ENCODE measurements at places on chromosomes 3 and 15.
A peak's percentile ranks its signal among the peaks of the same experiment; 100 is the strongest.

- peak; percentile 78 for DNase-seq
These were observed 1.3 kb upstream of the PIGZ start for GRCh38 chr3:196969660-196970546.

GRCh38 chr3:99974989-99975388 lies 139.3 kb downstream of the FILIP1L start:
- no peak for DNase-seq

DNA sequence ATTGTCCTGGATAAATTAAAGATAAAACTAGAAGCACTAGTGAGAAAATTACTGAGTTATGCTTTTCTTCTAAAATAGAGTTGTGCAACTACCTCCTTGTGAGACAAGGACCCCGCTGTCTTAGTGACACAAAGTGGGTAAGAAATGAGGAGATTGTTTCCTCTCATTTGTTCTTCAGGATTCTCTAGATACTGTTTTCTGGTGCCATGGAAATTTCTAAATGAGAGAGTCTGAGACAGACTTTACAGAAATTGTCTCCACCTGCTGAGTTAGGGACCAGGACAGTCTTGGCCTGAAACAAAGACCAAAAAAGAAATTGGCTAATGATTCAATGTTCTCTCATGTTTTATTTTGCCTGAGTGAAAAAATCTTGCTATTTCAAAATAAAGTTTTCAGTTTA lies 427.5 kb downstream of the TUSC7 start:
- no peak for DNase-seq

DNA sequence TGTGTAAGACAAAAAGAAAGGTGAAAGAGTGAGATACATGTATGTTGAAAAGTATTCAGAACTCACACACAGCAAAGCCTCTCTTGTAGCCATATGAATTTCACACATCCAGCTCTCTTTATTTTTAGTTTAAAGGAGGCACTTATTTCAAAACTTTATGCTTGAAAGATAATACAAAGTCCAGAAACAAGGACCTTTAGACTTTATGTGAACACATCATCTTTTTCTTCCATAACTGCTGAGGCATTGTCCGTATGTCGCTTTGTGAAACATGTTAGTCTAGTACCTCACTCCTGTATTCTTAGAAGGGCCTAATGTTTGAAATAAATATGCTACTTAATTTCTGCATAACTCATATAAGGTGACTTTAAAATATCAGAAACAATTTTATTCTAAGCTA lies 763.4 kb downstream of the GBE1 start:
- no peak for DNase-seq

GRCh38 chr3:24367664-24368264 lies 126.9 kb downstream of the THRB start:
- DNase-seq = no peak

DNA sequence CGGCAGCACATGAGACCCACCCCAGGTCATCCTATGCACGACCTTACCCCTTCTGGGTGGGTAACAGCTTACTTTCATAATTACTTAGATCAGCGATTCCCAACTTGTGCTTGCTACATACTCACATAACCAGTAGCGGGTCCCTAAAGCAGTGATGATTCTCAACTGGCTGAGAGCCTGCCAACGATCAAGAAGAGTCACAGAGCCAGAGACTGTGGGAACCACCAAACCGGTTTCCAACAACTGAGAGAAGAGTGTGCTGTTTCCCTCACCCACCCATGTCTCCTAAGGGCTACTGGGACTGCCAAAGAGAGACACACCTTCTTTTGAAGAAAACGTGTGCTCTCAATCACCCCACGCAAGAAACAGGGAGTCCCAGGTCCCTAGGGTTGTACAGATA lies 12.0 kb upstream of the XXYLT1 start:
- no peak for DNase-seq

GRCh38 chr3:32194653-32195052 lies 43.8 kb upstream of the CMTM8 start:
- no peak for DNase-seq

- no peak for DNase-seq
These were observed 168.0 kb upstream of the THRB start for GRCh38 chr3:24662449-24663345.

DNA sequence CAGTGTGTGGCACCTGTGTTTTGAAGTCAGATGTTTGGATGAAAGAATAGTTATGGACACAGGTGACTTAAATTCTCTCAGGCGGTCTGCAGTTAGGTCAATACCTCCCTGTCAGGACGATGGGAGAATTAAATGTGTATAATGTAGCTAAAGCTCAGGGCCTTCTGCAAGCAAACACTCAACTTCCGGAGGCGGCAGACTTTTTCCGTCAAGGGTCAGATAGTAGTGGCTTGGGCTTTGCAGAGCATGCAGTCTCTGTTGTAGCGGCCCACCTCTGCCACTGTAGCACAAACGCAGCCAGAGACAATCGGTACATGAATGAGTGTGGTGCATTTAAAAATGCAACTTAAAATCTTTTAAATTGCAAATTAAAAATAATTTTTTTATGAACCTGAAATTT lies 47.4 kb downstream of the CMTM8 start:
- DNase-seq = peak; percentile 31

GRCh38 chr15:60464836-60465630 lies 13.9 kb downstream of the ICE2 start:
- DNase-seq = no peak

GRCh38 chr3:50464569-50464968 lies 38.9 kb downstream of the CACNA2D2 start:
- DNase-seq = no peak

DNA sequence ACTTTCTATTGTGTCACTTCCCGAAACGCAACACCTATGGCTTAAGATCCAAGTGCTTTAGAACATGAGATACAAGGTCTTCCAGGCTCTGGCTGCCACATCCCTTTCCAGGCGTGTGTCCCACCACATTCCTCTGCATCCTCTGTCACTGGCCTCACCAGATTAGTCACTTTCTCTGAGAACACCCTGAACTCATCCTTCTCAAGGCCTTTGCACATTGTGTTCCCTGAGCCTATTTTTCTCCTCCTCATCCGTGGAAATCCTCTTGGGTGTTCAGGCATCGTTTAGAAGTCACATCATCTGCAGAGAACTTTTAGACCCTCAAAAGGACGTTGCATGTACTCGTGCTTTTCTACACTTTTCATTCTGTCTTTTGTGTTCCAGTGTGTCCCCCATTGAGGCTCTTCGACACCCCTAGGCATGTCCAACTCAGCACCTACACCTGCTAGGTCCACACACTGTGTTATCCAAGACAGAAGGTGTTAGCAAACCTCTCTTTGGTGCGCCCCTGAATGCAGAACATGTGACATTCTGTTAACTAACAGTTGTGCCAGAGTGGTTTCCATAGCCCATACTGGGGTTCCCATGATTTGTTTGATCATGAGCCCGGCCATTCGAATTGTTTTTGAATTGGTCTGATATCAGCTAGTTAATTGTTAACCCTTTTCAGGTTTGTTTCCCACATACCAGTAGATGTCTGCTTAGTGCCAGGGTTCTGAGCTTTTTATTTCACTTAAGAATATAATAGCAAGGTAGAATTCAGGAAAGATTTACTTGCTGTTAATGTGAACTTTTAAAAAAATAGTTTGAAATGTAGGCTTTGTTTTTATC lies 67.2 kb downstream of the LPP start:
- no peak for DNase-seq

- DNase-seq = no peak
These were observed 447.4 kb upstream of the NR2F2 start for GRCh38 chr15:95883064-95883463.

GRCh38 chr3:183274609-183275008 lies 21.6 kb downstream of the B3GNT5 start:
- DNase-seq = no peak

- DNase-seq = no peak
These were observed 7.6 kb downstream of the NSUN3 start for GRCh38 chr3:94070341-94070911.

DNA sequence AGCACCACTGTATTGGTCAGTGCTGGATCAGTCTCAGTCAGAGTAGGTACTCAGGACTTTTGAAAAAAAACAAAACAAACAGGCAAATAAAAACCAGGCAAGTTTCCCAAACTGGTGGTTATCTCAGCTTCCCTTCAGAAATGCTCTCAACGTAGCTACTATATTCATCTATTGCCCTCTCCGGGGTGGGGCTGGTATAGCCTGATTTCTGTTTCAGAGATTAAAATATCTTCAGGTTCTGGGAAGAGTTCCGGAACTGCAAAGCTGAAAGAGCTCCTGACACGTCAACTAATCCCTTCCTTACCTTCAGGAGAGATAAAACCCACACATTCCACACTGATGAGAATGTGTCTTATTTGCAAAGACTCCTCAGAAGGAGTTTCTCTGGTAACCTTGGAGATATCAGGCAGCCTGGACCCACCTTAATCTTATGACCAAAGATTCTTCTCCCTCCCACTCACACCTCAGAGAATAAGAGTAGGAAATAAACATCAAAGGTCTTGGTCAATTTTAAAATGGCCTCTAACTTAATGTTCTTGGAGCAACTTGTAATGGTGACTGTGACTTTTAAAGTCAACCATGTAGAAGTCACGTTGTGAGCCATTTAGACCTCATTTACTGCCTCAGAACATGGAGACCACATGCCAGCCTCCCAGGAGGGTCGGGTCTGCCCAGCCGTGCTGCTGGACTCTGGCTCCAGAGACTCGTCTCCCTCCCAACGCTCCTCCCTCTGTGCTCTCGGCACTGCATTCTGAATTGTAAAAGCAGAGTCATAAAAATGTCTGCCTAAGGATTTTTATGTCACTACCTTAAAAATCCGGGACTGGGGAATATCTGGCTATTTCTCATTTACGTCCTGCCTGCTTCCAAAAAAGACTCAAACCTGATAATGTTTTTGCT lies 53.8 kb downstream of the CDCP1 start:
- DNase-seq = no peak

DNA sequence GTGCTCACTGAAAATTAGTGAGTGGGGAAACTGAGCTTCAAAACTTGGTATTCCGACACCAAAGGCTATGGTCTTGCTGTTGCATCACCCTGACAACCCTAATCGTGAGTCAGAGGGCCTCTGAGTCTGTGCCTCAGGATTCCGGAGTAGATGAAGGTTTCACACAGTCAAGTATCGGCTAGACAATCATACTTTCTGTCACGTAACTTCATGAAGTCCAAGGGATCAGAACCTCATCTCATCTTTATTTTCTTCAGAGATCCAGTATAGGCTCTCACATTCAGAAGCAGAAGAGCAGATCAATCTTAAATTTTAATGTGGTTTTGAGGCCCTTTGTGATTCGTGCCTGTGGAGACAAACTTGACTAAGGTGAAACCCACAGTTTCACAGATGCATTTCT lies 26.1 kb upstream of the NECTIN3 start:
- no peak for DNase-seq

DNA sequence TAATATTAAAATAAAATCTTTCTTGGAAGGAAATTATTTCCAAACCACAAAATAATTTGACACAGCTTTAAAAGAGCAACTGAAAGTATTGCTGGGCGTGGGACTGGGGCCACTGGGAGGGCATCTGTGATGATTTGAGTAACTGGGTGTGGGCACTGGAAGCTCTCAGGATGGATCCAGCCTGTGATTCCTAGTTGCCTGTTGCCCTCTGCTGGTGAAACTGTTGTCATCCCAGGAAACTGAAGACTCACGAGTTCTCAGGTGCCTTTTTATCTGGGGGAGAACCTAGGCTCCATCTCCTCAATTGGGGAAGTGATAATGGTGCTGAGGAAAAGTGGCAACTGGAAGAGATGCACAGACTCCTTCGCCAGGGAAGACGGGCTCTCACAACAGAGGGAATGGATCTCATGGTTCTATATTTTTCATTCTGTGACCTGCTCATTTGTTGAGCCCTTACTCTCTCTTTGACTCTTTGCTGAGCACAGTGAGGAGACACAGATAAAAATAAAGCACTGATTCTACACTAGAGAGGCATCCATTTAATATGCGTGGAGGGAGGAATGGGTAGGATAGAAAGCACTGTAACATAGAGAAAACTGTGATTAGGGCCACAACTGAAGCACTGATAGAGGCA lies 61.6 kb downstream of the TPRG1 start:
- DNase-seq = peak; percentile 53

- no peak for DNase-seq
These were observed 75.1 kb downstream of the VGLL4 start for GRCh38 chr3:11568503-11569155.

GRCh38 chr15:63212050-63213004 lies 22.9 kb downstream of the RAB8B start:
- DNase-seq = peak; percentile 73

- peak; percentile 40 for DNase-seq
These were observed 3.0 kb upstream of the TJP1 start for GRCh38 chr15:29825227-29825626.

GRCh38 chr15:32838820-32839219 lies 121.0 kb downstream of the GREM1 start:
- no peak for DNase-seq

DNA sequence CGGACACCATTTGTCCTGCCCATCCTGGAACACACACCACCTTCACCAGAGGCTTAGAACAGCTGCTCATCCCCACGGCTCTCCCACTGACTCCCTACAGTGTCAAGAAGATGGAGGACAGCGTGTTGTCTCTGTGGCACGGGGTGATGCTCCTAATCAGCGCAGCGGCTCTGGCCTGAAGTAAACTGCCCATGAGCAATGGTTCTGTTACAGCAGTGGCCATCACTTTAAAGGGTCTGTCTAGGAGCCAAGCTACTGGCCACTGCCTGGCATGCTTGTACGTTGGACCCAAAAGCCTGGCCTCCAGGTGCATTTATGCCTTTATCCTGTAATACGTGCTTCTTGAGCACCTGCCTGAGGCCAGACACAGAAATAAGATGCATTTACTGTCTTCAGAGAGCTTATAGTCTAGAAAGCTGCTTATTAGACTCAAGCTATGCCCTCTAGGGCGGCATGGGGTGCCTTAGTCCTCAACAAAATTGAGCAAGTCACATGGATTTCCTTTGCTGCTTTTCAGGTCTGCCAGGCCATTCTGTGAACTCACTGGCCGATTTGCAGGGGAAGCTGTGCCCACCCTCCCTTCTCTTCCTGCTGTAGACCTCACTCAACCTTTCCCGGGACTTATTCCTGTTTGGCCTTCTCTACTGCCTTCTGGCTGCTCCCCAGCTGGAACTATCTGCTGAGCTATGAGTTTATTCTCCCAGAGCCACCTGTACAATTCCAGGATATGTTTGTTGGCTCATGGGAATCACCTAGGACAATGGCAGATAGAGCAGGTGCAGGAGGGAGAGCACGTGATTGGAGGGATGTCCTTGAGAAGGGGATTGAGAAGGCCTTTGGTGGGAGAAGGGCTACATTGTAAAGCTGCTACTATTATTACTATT lies 51.9 kb downstream of the STARD5 start:
- no peak for DNase-seq

DNA sequence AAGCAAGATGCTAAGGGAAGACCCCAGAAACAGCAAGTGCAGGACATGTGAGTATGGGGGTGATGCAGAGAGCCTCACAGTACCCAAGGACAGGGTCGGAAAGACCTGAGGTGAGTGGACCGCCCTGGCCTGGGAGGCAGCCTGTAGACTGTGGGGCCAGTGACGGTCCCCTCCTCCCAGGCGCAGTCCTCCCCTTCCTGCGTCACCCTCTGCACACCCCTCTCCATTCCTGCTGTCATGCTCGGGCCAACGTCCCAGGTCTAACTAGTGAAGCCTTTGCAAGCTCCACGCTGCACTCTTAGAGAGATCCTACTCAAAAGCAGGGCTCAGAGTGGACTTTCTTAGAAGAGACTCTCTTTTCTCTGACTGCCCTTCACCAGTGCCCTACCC lies 41.6 kb downstream of the TM2D3 start:
- DNase-seq = no peak

- DNase-seq = no peak
These were observed 17.7 kb upstream of the OCA2 start for GRCh38 chr15:28116521-28117431.

All from hematopoietic multipotent progenitor cell treated with erythropoietin and hydrocortisone succinate and interleukin-3 and kit ligand, for 6 days (in vitro differentiated cells).